Mucosa of gallbladder (tissue), 1 donor: ENCODE measurements at places on chromosomes 3 and 15.

DNA sequence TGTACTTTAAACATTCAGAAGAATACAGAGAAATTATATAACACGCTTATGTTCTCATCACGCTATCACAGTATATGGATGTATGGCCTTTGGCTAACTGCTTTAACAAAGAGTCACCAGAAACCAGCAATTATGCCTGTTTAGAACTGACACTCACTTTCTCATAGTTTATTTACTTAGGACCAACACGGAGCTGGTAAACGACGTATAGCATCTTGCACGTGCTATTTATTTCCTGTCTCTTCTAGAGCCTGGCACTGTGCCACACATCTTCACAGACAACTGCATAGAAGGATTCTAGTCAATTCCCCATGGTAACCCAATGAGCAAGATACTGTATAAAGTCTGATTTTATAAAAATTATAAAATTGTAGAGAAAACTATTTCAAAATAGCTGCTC, 43.6 kb downstream of the TBC1D2B start:
- DNase-seq: no peak

GRCh38 chr3:116863822-116864589, 154.4 kb downstream of the TUSC7 start:
- no peak for DNase-seq

- no peak for DNase-seq
These were observed 25.5 kb upstream of the APOD start for GRCh38 chr3:195609229-195609628.

DNA sequence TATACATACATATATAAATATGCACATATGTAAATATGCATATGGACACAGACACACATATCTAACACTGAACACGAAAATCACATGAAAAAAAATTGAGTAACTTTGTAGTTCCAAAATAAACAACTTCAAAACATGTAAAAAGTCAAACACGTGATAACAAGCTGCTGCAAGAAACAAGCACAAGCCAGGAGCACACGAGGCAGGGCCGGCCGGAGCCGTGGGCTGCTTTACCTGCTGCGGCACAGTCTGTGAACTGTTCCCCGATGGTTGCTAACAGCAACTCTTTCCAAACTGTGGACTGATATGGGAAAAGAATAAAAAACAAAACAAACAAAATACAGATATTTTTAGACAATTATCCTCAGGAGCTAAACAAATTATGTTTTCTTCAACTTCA, 31.6 kb downstream of the EIF4E3 start:
- DNase-seq: no peak

DNA sequence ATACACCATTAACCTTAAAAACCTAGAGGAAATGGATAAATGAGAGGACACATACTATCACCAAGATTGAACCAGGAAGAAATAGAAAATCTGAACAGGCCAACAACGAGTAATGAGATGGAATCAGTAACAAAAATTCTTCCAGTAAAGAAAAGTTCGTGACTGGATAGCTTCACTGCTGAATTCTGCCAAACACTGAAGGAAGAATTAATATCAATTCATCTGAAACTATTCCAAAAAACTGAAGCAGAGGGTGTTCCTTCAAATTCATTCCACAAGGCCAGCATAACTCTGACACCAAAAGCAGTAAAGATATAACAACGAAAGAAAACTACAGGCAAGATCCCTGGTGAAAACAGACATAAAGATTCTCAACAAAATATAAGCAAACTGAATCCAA, 195.8 kb upstream of the GPR149 start:
- no peak for DNase-seq

- no peak for DNase-seq
These were observed 93.8 kb downstream of the NSUN3 start for GRCh38 chr3:94156626-94157025.

DNA sequence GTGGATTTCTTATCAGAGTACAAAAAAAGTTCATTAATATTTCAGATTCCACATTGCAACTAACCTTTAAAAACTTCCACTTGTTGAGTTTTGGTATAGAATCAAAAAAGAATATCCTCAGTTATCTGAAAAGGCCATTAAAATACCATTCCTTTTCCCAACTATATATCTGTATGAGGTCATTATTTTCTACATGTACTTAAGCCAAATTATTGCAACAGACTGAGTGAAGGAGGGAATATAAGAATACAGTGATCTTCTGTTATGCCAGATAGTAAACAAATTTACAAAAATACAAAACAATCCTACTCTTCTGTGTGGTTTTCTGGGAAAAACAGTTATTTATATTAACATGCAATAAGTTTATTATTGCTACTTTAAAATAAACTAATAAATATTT, 5.7 kb upstream of the GANC start:
- DNase-seq: no peak

DNA sequence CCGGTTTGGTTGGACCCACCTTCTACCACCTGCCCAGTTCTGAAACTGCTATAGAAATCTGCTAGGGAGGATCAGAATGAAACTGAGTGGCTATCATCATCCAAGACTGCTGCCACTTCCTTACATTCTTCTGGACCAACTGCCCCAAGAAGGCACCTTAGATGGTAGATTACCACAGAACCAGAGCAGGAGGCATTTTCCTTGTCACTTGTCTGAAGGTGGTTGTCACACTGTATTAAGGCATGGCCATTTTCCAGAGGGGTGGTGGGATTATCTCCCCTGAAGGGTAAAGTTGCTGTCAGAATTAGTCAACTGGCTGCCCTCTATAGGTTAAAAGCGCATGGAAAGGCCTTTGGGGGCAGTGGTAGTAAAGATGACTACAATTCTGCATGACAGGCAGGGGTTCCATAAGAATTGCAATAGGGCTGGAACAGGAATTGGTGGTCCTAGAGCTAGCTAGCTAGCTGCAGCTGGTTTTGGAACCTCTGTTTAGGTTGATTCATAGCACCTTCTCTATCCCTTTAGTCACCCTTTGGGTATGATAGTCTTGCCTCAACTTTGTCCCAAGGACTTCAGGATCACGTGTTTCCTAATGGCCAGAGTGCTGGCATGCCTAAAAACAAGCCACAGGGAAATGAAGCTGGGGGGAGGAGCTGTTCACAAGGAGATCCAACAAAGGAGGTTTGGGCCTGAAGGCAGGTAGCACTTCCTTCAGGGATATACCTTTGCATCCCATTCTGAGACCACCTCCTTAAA, 4.8 kb upstream of the CSPG5 start:
- no peak for DNase-seq

- no peak for DNase-seq
These were observed 112.9 kb downstream of the ISL2 start for GRCh38 chr15:76449455-76449854.

GRCh38 chr15:52100807-52101442, 11.7 kb downstream of the BCL2L10 start:
- peak; percentile 86 for DNase-seq

DNA sequence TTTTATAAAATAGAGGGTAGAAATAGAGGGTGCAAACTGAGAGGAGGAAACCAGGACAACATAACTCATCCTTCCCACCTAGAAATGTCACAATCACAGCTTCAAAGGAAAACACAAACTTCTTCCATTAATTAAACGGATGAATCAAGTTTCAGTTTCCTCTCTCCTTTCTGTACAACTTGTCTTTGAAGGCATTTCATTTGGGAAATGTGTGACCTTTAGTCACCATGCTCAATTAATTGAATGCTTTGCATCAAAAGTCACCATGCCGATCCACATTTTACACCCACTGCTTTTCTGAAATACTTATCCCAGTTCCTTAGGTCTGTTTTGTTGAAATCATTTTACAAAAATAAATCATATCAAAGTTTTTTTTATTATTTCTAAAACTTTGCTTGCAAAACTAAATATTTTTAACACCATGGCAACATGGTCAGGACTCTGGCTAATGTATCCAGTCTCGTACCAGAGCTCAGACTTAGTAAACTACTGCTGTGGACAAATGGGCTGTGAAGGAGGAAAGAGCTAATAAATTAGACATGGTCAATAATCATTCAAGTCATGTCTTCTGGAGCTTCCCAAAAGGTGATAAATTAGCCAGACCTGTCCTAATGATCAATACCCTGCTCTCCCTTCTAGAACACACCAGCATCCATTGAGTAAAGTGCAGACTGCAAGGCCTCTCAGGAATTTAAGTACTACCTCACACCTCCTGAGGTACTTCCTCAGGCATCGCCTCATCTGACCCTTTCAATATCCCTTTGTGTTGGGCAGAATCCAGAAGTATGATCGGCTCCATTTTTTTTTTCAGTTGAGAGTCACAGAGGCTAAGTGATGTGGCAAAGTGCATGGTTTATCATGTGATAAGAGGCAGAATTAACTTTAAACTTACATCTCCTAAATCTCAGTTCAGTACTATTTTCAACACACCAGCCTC, 161.3 kb downstream of the GREM1 start:
- no peak for DNase-seq

DNA sequence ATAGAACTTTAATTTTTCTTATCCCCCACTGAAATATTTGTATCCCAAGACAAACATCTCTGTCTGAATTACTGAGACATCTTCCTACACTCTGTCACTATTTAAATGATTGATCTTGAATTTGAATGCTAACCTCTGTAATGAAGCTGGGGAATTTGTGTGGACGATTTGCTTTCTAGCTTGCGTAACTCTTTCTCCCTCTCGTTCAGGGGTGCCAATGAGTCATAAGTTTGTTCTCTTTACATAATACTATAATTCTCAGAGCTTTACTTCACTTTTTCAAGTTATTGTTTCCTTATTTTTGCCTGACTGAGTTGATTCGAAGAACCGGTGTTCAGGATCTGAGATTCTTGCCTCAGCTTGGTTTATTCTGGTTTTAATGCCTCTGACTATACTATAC, 783.3 kb upstream of the CADM2 start:
- DNase-seq: no peak

DNA sequence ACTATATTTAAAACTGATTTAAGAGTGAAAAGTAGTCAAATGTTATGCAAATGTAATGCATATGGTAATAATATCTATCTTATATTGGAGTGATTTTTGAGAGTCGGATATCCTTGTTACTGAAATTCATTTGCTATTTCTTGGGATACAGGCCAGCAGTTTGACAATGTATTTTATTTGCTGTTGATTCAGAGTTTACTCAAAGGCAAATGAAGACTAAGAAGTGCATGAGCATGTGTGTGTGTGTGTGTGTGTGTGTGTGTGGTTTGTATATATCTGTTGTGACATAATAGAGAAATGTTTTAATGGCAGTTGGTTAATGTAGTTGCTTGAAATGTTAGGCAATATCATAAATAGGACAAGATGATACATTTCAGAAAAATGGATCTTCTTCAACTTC, 39.0 kb downstream of the UNC13C start:
- DNase-seq: no peak

DNA sequence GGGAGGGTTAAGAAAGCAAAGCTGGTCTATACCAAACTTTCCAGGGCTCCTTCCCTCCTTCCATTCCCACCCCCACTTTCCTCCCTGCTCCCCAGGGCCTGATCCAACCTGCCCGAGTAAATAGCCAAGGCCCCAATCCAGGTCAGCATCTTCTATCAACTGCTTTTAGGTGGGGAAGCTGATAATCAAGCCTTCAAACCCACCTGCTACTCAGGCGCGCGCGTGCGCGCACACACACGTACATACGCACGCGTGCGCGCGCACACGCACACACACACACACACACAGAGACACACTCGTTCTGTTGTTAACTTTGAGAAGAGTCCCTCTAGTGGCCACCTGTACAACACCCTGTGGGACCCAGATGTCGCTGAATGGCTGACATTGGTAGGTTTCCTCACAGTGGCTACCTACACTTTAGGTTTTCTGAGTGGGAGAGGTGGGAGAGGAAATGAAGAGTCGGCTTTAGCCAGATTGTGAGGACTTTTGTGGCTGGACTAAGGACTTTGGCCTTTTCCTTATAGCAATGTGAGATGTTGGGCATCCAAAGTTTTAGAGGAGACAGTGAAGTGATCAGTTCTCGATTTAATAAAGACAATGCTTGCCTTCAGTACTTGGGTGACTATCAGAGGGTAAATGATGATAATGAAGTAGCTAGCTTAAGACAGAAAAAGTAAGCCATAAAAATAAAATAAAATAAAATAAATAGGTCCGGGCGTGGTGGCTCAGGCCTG, 179.9 kb upstream of the C2CD4B start:
- DNase-seq: peak; percentile 78

GRCh38 chr15:94196531-94196930, 34.8 kb upstream of the MCTP2 start:
- no peak for DNase-seq
